ENCODE measurements at places on chromosomes 5 and 9.

GRCh38 chr5:40442346-40442745 is 237.4 kb upstream of the PTGER4 start:
- DNase-seq: no peak

DNA sequence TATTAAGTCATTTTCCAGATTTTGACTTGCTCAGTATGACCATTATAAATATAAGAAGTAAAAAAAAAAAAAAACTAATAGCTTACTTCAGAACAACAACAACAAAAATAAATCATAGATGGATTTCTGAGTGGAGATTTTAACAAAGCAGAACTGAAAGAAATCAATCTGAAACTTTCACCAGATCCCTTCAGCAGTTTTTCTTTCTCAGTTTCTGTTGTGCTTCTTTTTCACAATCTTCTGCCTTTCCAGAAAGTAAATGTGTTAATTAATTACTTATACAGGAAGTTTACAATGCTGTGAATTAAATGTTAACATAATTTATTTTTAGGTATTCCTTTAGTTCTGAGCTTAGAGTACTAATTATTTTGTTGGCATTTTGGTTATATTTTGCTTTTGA is 73.5 kb downstream of the CHSY3 start:
- no peak for DNase-seq

DNA sequence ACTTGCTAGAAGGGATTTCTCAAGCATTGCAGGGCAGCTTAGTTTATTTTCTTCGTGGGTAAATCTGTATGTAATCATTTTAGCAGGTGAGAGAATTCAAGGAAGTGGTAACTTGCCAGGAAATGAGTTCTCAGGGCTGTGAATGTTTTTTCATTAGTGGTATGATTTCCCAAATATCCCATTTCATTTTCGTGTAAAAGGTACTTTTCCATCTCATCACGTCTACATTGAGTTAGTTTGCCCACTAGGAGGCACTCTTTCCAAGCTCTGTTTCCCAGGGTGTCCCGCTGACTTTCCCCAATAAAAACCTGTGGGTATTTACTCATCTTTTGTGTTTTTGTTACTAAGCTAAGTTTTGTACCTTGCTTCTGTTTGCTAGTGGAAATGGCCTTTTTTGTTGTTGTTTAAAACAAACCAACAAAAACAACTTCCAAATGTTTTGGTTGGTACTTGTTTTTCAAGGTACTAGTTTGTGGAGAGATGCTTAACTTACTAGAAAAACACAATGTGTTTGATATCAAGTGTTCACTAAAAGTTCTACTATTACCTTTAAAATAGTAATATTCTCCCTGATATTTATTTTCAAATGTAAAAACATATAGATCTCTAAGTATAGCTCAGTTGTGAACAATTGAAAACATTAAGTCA is 373.6 kb downstream of the ADGRV1 start:
- peak; percentile 52 for DNase-seq

GRCh38 chr5:82885627-82886389 is 191.4 kb downstream of the TMEM167A start:
- no peak for DNase-seq

- DNase-seq: peak; percentile 18
Measured at GRCh38 chr5:25489834-25490538, 845.2 kb upstream of the CDH10 start.

GRCh38 chr9:110240198-110240597 is 16.1 kb downstream of the TXN start:
- DNase-seq: no peak

DNA sequence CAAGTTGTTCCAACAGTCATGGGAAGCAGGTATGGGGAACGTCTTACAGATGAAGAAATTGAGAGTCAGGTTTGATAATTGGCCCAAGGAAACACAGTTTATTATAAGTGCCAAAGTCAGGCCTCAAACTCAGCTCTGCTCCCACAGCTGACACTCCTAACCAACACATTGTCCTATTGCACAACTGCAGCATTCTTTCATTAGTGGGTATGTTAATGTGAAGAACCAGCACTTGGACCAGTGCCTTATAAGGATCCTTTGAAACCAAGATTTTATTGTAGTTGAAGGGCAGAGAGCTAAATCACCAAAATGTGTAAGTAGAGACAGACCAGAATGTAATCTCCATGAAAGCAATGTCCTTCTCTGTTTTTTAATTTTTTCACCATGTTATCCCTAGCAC is 56.1 kb downstream of the GRIA1 start:
- DNase-seq: no peak

- DNase-seq: peak; percentile 39
Measured at GRCh38 chr9:87277346-87277745, 220.3 kb upstream of the DAPK1 start.

DNA sequence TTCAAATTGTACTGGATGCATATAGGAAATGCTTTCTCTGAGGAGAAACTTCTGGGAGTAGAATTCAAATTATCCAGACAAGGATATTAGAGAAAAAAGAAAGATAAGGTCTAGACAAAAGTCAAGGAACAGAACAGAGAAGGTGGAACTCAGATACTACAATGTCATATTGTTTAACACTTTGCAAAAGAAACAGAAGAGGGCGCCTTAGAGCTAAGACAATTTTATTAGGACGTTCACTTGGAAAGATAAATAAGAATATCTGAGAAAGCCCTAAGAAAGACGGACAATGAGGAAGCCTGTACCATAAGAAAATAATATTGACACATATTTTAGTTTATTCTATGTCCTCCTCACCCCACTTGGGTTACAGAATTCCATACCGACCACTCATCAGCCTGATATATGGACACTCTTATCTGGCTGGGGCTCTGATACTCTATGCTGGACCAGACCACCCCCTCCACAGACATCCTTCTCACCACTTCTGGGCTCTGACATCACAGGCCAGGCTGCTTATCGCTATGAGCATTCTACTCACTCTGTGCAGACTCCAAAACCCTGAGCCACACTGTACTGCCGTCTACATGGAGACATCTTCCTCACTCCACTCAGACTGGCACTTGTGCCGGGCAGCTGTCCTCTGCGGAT is 9.1 kb upstream of the AK3 start:
- DNase-seq: no peak

DNA sequence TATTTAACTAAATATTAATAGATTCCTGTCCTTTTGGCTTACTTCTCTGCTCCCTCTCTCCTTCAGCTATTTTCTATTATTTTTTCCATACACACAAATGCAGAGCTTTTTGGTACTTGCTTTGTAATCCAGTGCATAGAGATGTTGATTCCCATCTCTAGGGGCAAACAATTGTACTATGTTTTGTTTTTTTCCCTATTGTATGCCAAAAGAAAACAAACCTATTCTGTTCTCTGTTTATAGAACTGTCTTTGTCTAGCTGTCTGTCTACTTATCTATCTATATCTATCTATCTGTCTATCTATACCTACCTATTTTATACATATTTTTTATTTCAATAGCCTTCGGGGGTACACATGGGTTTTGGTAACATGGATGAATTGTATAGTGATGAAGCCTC is 121.6 kb upstream of the LIFR start:
- no peak for DNase-seq

DNA sequence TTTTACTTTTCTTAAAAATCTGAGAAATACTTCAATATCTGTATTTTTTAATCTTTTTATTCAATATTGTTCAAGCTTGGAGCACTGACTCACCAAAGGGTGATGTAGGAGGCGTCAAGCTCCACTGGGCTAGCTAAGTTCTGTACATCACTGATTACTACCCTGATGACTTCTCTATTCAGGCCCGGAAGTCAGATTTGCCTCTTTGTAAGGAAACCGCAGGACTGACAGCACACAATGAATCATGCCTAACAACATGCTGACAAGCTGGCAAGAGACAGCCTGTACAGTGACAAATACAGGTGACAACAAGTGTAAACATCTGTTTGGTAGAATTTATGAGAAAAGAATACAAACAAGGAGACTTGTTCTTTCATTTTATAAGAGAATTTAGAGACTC is 627.9 kb upstream of the RORB start:
- peak; percentile 94 for DNase-seq

GRCh38 chr5:127886081-127886480 is 182.9 kb downstream of the CCDC192 start:
- DNase-seq: no peak
